ENCODE measurements at places on chromosomes 11 and 22.

- no peak for DNase-seq
Measured at GRCh38 chr11:113603277-113604059, 102.6 kb downstream of the TMPRSS5 start.

- no peak for DNase-seq
Measured at GRCh38 chr11:14625586-14626205, 17.9 kb upstream of the PDE3B start.

- no peak for DNase-seq
Measured at GRCh38 chr11:996681-997080, 39.8 kb downstream of the MUC6 start.

GRCh38 chr11:118003456-118003855 is 17.3 kb downstream of the IL10RA start:
- DNase-seq, result no peak

DNA sequence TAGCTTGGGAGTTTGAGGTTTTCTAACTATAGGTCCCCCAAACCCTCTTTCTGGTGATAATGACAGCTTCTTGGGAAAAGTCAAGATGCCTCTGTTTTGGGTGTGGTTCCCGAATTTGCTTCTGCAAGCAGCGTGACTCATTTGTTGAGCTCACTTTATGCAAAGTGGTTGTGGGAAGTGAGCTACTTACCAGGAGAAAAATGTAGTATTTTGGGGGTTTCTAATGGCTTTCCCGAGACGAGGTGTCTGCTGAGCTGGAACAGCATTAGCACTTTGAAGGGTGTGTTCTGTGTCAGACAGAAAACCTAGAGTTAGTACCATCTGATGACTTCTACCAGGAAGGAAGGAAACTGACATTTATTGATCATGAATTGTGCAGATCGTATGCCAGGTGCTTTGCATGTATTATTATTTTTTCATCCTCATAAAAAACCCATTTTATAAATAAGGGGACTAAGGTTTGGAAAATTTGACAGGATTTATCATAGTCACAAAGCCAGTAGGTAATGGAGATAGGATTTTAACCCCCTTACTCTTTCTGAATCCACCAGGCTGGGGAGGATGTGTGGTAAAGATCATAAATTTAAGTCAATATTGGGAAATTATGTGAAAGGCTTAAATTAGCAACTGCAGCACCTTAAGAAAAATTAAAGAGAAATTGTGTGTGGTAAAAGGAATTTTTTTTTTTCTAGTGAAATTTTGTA is 108.8 kb upstream of the CD44 start:
- no peak for DNase-seq

GRCh38 chr11:116776522-116776984 is 3.8 kb upstream of the BUD13 start:
- no peak for DNase-seq

DNA sequence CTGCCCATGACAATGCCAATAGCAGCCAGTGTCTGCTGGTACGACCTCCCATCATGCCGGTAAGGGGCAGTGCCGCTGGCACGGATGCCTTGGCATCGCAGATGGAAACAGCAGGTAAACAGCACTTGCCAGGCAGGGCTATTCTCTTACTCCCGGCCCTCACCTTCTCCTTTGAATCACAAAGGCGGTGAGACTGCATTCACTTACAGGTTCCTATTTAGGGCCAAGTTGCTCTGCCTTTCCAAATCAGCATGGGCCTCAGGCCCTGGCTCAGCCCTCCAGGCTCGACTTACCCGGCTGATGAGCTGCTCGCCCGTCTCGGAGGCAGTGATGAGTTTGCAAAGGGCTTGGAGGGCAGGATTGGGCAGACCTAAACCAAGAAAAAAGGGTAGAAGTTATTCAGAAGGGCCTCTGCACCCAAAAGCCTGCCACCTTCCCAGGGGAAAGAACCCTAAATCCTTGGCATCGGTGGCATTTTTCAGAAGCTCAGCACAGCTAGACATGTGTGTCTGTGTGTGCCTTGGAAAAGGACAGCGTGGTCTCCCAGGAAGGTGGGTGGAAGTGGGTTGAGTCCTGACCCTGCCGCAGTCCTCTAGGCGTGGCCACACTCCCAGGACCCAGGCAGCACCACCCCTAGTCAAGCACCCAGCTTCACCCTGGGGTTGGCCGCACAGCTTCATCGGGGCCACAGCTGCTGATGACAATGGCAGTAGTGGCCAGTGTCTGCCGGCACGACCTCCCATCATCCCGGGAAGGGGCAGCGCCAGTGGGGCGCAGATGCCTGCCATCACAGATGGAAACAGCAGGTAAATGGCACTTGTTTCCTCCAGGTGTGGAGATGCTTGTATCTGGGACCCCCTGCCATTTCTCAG is 73.5 kb upstream of the PITPNB start:
- DNase-seq, result no peak

DNA sequence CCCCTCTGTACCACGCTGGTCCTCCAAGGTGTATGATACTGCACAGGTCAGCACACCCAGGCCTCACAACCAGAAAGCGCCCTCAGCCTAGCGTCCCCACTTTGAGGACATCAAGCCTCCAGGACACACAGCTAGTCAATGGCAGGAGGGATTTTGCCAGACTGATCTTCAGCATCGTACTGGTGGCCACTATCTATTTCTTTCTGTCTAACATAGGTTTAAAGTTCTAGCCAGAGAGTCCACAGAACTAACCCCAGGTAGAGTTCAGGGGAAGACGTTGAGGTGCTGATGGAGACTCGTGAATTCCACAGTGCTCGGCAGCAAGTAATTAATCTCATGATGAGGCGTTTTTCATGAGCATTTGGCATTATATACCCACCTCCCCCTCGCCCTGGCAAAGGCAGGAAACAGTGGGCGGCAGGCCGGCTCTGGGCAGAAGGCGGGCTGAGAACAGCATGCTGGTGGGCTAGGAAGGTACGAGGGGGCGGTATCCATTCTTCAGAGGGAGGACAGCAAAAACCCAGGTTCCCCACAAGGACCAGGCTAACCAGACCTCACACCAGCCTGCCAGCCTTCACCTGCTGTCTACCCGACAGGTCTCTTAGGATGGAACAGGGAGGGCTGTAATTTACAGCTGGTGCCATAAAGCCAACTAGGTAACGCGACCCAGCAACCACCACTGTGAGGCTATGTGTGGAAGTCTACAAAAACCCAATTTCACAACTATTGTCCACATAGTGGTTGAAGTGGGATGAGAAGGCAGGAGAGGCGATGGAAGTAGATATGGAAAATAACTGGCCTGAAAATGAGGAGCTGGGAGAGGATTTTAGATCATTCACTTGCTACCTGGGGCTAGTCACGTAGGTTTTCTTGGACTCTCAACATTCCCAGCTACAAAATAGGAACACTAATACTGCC is 18.5 kb downstream of the MYH9 start:
- DNase-seq, result no peak

- no peak for DNase-seq
Measured at GRCh38 chr11:127629200-127629599, 628.6 kb upstream of the KIRREL3 start.

DNA sequence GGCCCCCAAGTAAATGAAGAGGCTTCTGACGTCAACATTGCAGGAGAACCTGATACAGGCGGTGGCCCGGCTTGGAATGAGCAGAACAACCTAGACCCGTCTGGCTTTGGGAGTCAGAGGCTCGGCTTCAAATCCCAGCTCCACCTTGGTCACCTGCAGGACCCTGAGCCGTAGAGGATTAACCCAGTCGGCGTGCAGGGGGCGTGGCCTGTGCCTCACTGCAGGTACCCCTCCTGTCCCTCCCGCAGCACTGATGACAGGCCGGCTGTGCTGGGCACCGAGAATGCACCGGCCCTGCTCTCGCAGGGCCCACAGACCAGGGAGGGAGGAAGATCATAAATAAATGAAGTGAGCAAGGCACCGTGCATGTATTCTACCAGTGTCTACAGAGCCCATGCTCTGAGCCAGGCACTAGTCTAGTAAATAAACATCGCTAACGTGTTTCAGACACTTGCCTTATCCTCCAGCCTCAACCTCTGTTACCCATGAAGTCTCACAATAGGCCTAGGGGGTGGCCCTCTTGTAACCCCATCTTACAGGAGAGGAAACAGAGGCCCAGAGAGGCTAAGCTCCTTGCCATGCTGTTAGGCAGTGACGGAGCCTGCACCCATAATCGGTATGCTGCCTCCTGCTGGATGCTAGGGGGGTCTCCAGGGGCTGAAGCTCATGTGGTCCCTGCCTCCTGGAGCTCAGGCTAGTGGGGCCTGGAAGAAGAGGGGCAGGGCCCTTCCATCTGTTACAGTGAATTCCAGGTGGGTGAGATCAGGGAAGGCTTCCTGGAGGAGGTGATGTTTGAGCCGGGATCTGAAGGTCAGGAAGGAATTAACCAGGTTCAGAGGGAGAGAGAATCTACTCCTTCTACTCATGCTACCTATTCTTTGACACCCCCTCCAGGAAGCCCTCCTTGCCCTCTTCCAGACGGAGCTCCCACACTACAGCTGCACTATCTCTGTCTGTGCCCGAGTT is 53.4 kb downstream of the RTL6 start:
- no peak for DNase-seq

DNA sequence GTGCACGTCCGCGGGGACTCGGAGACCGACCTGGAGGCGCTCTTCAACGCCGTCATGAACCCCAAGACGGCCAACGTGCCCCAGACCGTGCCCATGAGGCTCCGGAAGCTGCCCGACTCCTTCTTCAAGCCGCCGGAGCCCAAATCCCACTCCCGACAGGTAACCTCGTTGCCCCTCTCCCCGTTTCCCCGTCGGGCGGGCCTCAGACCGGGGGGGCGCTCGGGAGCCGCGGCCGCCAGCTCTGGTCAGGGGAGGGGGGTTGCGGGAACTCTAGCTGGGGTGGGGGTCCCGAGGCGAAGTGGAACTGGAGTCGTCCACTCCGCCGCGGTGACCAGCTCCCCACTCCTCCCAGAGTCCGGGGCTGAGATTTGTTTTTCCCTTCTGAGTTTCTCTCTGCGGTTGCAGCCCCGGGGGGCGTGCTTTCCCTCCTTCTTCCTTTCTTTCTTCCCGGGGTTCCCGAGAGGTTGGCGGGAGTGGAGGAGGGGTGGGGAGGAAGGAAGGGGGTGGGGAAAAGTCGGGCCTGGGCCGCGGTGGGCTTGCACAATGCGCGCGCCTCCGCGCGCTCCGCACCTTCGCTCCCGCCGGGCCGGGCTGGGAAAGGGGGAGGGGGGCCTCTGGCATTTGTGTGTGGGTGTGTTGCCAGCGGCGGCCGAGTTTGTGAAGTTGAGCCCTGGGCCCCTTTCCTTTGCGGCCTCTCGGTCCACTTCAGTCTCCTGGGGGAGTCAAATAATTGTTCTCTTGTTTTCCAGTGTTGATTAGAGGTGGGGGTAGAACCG is 952 bp downstream of the YAP1 start:
- DNase-seq, result no peak

DNA sequence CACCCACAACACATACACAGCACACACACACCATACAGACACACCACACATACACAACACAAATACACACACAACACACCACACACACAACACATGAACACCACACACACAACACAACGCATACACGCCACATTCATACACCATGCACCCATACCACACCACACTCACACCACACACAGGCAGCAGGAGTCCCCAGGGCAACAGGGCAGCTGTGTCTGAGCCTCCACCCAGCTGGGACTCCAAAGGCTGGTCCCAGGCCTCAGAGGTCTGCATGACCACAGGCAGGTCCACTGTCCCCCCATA is 3.3 kb upstream of the WNT7B start:
- no peak for DNase-seq

DNA sequence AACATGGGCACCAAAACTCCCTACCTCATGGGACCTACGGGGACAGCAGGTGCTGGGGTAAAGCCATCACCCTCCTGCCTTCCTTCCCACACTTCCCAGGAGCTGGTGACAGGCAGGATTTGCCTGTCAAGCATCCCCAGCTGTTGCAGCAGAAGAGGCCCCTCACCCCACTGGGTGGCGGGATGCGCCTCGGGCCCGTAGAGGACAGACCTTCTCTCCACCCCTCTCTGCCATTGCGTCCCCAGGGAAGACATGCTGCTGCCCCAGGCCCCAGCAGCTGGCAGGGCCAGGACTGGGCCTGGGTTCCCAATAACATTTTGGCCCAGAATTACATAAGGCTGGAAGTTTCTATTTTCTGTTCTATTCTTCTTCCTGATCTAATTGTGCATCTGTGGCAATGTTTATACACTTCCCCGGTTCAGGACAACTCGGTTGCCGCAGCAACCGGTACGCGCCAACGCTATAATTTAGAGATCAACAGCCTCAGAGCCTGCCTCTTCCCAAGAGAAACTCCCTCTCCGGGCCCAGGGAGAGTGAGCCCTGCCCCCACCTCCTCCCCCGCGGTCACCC is 25.4 kb downstream of the KCNJ4 start:
- no peak for DNase-seq

DNA sequence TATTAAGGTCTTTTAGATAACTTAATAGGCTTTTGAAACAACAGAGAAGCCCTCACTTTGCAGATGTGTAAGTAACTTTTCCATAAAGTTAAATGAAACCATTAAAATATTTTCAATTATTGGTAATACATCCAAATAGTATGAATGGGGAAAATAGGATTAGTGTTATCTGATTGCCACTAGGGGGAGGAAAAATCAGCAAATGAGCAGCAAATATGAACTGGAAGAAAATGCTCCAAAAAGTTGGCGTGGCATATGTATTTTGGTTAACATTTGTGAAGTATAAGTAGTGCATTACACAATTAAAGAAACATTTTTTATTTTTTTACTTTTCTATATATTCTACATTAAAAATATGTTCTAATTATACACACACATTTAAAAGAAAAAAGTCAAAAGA is 259.8 kb upstream of the ANO5 start:
- no peak for DNase-seq

- DNase-seq, result no peak
Measured at GRCh38 chr11:13278609-13279486, 1.3 kb downstream of the BMAL1 start.

- DNase-seq, result no peak
Measured at GRCh38 chr11:76723548-76723947, 53.0 kb upstream of the LRRC32 start.

DNA sequence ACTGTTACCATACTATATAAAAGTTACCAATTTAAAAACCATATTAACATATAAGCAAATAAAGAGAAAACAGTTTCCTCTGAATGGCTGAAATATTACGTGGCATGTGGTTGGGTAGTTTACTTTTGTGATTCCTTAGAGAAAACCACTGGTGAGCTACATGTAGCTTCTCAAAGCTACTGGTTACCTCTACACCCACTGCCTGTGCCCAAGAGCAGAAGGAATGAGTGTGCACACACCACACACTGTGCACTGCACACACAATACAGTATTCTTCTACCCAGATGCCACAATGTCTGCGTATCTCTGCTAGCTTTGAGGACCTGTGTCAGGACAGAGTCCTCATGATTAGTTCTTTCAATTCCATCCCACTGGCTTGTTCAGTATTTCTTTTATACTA is 25.5 kb upstream of the YPEL1 start:
- DNase-seq, result no peak

GRCh38 chr11:123264431-123264780 is 69.4 kb upstream of the CLMP start:
- no peak for DNase-seq

Data from activated T-helper 1 cell treated with Interleukin-2 at 50 U/mL for 16 hours (primary cell).